C1 segment of cervical spinal cord (tissue), 14 donors: ENCODE measurements at places on chromosomes 12 and 14.

- DNase-seq, result no peak
Observed at GRCh38 chr14:101508196-101508947, 52.9 kb upstream of the DIO3 start.

GRCh38 chr12:57720606-57721595 lies 17.6 kb downstream of the AGAP2 start:
- no peak for DNase-seq

GRCh38 chr12:76927170-76927784 lies 48.5 kb upstream of the CSRP2 start:
- DNase-seq, result no peak

GRCh38 chr14:60353420-60353819 lies 104.4 kb downstream of the PPM1A start:
- DNase-seq, result no peak

DNA sequence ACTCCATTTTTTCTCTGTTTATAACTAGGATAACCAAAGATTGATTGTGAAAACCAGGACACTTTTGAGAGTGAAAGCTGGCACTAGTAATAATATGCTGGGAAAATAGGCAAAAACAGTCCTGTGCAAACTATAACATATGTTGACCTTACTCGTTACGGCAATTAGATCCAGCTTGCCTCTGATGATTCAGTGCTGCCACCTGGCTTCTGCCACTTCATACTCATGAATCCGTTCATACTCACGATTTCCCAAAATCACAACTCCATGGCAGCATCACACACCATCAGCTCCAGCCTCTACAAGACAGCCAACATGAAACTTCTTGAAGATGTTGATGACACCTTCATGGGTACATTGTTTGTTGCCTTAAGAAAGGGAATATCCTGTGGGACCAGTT lies 49.1 kb upstream of the CAND1 start:
- DNase-seq, result no peak

DNA sequence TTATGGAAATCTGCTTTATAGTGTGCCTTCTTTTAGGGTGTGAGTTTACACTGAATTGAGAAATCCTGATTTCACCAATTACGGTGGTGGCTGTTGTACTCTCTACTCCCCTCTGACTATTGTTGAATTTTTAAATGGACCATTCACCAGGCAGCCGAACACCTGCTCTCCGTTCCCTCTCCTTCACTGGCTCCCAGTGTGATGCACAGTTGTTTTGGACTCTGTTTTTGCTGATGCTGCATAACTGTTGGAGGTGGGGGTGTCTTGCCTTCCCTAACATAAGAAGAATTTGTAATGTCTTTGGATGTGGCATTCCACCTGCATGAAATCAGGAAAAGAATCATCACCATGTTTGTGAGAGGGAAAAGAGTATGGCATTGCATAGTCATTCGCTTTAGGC lies 341.2 kb downstream of the SNAPC1 start:
- DNase-seq, result no peak

DNA sequence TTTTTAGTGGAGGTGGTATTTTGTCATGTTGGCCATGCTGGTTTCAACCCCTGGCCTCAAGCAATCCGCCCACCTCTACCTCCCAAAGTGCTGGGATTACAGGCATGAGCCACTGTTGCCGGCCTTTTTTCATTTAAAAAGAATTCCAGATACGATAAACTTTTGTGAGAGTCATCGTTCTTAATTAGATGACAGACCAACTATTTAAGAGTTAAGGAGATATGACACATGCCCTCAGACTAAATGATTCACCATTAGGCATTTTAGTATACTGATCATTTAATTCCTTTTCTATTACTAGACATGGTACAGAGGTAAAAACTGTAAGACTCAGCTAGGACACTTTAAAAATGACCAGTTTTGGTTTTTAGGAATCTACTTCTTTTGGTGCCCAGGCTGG lies 2.4 kb downstream of the ANKRD13A start:
- DNase-seq, result no peak

GRCh38 chr12:108495054-108495453 lies 20.0 kb upstream of the FICD start:
- DNase-seq, result no peak

DNA sequence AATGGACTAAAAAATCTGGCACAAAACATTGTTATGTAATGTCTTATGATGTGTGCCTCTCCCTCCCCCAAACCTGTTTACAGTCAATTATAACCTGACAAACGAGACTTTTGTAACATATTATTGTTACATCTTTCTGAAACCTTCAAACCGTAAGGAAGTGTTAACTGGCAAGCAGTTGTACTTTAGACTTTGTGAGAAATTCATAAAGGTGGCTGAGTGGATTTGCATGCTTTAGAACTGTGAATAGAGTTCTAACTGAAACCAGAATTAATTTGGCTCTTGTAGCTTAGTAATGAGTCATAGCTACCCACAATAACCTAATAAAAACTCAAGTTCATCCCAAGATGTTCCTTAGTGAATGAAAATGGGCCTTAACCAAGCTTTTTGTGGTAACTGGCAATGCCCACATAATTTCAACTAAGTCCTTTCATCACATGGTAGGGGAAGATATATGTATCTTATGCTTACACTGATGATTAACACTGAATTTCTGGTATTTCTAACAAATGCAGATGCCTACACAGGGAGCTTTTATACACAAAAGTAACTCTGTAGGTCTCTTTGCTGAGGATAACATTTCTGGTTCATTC lies 29.7 kb downstream of the RAD9B start:
- DNase-seq, result no peak

- no peak for DNase-seq
Observed at GRCh38 chr14:56742391-56742878, 67.8 kb downstream of the OTX2 start.

DNA sequence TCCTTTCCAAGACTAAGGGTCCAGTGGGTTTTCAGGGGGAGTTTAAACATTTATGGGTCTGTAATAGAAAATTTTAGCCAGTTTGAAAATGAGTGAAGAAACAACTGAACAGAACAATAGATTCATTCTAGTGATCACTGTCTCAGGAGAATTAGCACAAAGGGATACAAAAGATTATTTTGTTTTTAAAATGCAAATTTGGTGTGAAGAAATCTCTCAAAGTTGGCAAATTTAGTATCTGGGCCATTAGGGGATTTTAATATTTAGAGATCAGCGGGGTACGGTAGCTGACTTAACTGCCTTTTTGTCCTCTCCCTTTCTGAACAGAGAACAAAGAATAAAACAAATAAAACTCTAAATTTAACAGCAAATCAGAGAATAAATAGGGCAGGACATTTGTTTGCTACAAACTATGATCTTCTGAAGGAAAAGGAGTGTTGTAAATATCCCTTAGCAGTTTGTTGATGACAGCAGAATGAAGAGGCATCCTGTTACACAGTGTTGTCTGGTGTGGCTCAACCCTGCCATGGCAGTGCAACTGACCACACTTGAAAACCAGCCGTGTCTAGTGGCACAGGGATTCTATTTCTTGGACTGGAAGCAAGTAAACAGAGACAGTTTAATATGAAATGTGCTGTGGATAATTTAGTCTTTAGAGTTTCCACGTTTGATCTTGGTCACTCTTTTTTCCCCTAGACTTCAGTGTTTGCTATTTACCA lies 46.3 kb upstream of the LRTM2 start:
- DNase-seq, result no peak

GRCh38 chr12:25584596-25584995 lies 31.5 kb upstream of the LMNTD1 start:
- DNase-seq, result no peak

GRCh38 chr14:100590726-100591452 lies 3.7 kb upstream of the BEGAIN start:
- DNase-seq, result no peak

GRCh38 chr12:34407813-34408212 lies 385.5 kb downstream of the ALG10 start:
- DNase-seq, result no peak

GRCh38 chr14:104351849-104352492 lies 213.6 kb downstream of the KIF26A start:
- DNase-seq, result no peak

GRCh38 chr12:29695026-29695425 lies 88.7 kb downstream of the TMTC1 start:
- no peak for DNase-seq

GRCh38 chr12:62774794-62775193 lies 160.2 kb downstream of the PPM1H start:
- DNase-seq, result no peak

DNA sequence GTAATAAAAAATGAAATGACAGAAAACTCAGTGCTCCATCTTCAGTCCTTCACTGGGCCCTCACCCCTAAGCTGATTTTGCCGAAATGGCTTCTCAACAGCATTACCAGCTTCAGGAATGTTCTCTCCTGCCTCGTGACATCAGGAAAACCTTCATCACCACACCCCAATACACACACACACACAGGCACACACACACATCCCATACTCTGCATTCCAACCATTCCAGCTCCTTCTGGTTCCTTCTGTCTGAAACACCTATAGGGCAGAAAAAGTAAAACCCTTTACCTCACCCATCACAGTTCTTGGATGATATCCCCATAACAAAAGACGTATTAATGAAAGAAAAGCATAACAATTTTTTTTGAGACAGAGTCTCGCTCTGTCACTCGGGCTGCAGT lies 75.9 kb downstream of the CCDC60 start:
- DNase-seq, result no peak

GRCh38 chr12:50924131-50924438 lies 28.3 kb upstream of the HIGD1C start:
- no peak for DNase-seq

- DNase-seq, result no peak
Observed at GRCh38 chr12:61524851-61525250, 735.4 kb upstream of the USP15 start.

- no peak for DNase-seq
Observed at GRCh38 chr14:74048281-74048680, 29.1 kb downstream of the BBOF1 start.

DNA sequence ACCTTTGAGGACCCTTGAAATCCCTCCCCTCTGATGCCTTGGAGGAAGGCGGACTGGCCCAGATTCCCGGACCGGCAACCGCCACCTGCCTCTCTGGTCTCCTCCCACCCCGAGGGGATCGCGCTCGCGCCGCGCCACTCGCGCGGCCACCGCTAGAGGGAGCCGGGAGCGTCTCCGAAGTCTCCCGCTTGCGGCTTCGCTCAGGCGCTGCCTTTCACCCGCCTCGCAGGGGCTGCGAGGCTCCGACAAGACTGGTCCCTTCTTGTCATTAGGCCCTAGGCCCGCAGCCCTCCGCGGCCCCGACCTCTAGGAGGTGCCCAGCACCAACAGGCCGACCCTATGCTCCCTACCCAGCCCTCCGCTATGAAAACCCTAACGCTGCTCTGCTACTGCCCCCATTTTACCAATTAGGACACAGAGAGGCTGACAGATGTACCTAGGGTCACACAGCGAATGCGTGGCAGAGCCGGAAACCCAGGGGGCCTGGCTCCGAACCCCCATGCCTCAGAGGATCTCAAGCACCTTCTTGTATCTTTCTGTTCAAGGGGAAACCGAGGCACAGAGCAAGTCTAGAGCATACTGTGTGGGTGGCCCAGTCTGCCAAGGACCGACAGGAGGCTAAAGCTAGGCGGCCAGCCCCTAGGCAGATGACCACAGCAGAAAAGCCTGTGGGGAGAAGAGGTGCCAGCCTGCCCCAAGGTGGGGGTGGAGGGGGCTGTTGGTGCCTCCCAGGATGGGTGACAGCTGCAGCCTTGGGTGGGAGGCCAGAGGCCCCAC lies 21.4 kb upstream of the VSX2 start:
- DNase-seq, result peak; percentile 48

DNA sequence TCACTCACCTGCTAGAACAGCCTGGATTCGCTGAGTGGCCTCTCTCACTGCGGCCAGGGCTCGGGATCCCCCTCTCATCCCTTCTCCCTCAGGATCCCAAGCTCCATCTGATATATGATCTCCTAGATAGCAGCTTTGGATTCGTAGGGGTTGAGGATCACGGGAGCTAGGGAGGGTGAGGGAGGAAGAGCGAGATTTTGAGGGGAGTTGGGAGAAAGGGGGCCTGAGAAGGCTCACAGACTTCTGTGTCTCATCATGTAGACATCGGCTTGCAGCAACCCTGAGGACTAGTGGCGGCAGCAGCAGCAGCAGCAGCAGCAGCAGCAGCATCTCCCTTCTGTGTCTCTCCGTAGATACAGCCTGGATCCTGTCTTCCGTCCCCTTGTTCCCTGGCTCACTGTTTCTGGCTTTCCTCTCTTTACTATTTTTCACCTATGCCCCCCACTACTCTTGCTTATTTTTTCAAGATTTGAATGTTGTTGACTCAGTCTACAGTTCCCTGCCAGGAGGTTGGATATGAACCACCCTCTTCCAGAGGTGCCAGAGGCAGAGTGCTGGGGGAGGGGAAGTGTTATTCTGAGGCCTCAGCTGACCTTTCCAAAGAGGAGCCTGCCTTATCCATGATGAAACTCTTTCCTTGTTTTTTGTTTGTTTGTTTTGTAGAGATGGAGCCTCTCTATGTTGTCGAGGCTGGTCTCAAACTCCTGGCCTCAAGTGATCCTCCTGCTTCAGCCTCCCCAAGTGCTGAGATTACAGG lies at the start of gene CIROP:
CIROP (minus strand) TSS at position 399 of the 757 bp plus-strand sequence; CDS start at position 330, 69 bp downstream.
- DNase-seq, result no peak

DNA sequence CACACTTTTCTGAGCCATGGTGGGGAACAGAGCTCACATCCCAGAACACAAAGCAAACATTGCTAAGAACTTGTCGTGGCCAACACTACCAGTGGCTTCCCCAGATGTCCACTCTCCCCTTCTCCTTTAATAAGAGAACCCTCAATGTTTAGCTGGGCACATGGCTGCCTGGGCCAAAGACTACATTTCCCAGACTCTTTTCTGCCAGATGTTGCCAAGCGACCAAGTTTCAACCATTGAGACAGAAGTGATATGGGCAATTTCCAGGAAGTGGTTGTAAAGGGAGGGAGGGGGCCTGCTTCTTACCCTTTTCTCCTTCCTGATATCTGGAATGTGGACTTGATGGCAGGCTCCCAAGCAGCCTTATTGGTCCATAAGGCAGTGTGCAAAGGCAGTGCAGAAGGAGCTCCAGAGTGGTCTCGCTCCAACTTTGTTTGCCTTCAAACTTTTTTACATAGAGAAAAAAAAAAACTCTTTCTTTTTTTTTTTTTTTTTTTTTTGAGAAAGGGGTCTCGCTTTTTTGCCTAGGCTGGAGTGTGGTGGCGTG lies 24.9 kb upstream of the JDP2 start:
- no peak for DNase-seq

- no peak for DNase-seq
Observed at GRCh38 chr12:113162102-113163029, 12.8 kb downstream of the CFAP73 start.

GRCh38 chr14:43198465-43198864 lies 1308.6 kb downstream of the FSCB start:
- no peak for DNase-seq

GRCh38 chr14:32064931-32065330 lies 12.2 kb upstream of the ARHGAP5 start:
- DNase-seq, result no peak

GRCh38 chr14:81471062-81471461 lies 62.6 kb downstream of the SEL1L start:
- DNase-seq, result no peak

- DNase-seq, result no peak
Observed at GRCh38 chr12:28883406-28883997, 265.6 kb upstream of the FAR2 start.
